Pulmonary artery endothelial cell (primary cell): ENCODE measurements at places on chromosomes 7 and 10.

DNA sequence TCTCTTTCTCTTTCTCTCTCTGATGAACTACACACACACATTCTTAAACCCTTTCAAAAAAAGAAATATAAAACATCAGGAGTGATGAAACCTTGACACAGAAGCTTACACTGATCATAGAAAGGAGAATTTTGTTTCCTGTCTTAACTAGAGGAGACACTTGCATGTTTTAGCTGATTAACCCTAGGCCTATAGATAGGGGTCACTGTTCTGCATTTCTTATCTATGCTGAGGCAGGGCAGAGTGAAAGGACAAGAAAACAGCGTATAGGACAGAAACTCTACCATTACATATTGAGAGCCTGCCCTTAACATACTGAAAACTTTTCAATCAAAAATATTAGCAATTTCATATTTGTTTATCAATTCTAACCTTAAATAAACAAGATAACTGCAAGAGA lies 680.6 kb upstream of the MBL2 start:
- no peak for DNase-seq

DNA sequence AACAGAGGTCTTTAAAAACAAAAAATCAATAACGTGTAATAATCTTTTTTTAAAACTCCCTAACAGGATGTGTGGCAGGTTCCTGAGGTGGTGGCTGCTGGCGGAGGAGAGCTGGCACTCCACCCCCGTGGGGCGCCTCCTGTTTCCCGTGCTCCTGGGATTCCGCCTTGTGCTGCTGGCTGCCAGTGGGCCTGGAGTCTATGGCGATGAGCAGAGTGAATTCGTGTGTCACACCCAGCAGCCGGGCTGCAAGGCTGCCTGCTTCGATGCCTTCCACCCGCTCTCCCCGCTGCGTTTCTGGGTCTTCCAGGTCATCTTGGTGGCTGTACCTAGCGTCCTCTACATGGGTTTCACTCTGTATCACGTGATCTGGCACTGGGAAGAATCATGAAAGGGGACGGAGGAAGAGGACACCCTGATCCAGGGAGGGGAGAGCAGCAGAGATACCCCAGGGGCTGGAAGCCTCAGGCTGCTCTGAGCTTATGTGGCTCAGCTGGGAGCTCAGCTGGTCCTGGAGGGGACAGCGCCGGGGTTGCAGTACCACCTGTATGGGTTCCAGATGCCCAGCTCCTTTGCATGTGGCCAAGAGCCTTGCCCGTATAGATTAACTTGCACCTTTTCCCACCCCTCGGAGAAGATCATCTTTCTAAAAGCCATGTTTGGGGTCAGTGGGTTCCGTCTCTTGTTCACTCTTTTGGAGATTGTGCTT lies 16.7 kb upstream of the AZGP1 start:
- no peak for DNase-seq

GRCh38 chr7:154289119-154289518 lies 236.9 kb downstream of the DPP6 start:
- DNase-seq = no peak

- no peak for DNase-seq
Observed at GRCh38 chr7:67435894-67436535, 439.4 kb downstream of the TYW1 start.

- no peak for DNase-seq
Observed at GRCh38 chr7:25940086-25940906, 211.7 kb upstream of the NFE2L3 start.

GRCh38 chr10:126504063-126504760 lies 115.9 kb upstream of the ADAM12 start:
- DNase-seq = no peak
